ENCODE measurements at places on chromosomes 4 and X.
A peak's percentile ranks its signal among the peaks of the same experiment; 100 is the strongest.

DNA sequence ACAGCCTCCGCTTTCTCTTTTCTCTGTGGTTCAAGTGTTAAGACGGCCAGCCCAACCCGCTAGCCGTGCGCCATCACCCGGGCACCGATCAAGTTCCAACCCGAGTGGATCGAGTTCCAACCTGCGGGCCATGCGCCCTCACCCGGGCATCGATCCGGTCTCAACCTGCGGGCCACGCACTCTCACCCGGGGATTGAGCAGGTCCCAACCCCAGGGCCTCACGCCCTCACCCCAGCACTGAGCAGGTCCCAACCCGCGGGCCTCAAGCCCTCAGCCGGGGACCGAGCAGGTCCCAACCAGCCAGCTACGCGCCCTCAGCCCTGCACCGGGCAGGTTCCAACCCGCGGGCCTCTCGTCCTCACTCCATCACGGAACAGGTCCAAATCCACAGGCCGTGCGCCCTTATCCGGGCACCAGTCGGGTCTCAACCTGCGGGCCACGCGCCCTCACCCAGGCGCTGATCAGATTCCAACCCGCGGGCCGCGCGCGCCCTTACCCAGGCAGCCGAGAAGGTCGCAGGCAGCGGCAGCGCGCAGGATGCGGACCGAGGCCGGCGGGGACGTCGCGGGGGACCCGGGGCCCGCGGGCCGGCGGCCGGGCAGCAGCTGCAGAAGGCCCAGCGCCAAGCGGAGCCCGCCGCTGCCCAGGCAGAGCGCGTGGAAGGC is 443 bp downstream of the GPR143 start:
- no peak for DNase-seq

GRCh38 chr4:66794390-66795034 is 750.8 kb downstream of the CENPC start:
- no peak for DNase-seq

- DNase-seq = no peak
These were observed 10.9 kb downstream of the SH3D19 start for GRCh38 chr4:151314479-151314878.

DNA sequence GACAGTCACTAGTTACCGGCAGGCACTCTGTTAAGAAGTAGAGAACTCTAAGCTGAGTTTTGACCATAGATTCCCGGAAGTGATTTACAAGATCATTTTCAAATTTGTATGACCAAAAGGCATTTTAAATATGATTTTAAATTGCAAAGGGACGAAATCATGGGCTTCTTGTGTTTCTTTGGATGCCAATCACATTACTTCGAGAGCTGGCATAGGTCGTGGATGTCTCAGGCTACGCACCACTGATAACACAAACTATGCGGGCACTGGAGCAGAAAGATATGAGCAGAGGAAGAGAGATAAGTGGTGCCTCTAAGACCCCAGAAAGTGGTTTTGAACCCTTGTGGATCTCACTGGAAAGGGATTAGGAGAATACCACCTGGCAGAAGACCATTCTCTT is 294.2 kb upstream of the FTHL17 start:
- DNase-seq = no peak

DNA sequence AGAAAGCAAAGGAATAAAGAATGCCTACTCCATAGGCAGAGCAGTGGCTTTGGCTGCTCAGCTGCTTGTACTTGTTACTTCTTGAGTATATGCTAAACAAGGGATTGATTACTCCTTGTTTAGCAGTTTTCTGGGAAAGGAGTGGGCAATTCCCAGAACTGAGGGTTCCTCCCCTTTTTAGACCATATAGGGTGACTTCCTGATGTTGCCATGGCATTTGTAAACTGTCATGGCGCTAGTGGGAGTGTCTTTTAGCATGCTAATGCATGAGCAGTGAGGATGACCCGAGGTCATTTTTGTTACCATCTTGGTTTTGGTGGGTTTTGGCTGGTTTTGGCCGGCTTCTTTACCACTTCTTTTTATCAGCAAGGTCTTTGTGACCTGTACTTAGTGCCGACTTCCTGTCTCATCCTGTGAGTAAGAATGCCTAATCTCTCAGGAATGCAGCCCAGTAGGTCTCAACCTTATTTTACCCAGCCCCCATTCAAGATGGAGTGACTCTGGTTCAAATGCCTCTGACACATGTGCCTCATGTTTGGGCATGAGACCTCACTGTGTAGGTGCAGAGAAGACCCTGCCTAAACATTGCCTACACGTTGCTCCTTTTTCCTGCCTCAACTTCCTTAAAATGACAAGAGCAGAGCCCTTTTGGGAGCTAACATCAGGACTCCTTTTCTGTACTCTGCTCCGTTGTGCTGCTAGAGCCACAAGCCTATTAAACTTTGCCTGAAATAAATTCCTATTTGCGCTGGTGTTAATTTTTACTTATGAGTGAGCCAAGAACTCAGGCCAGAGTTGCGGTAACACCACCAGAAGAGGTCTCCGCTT is 21.0 kb upstream of the UBA6 start:
- DNase-seq = peak; percentile 45

DNA sequence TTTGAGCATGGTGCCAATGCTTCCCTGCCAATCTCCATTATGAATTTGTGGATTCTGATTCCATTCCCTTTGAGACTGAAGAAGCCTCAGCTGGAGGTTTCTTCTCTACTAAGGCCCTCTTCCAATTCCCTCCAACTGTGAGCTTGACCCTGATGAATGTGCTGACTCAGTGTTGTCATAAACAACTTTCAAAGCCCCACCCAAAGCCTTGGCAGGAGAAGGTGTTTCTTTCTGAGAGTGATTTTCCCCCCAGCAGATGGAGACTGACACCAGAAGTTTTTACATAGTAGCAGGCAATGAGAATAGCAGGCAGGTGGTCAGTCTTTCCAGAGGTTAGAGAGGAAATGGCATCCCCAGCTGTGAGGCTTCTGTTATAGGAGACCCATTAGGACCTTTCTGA is 53.1 kb downstream of the OCRL start:
- no peak for DNase-seq

DNA sequence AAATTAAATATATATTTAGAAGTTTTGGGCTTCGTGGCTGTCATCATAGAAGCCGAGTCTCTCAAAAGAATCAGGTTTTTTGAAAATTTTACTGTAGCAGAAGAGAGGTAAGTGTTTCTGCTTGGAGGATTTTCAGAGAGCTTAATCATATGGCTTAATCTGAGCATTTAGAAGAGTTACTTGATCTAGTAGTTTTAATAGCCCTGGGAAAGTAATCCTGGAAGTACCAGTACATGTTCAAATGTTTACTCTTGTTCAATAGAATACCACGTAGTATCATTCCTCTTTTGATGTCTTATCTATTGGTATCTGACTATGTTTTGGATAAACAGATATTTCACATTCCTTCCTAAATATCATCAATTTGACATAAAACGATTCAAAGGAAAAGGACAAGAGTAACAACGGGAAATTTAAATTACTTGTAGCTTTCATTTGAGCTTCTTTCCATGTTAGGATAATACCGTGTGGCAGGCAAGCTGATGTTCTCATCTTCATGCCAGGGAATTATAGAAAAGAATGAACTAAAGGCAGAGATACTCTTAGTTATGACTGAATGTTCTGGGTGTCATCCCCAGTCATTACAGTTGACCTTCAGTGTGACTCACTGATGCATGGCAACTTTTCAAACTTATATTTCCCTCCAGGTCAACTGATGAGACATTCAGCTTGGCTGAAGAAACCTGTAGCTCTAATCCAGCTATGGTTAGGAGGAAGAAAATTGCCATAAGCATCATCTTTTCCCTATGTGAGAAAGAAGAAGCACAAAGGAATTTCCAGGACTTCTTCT is 89.8 kb downstream of the FNIP2 start:
- peak; percentile 39 for DNase-seq

DNA sequence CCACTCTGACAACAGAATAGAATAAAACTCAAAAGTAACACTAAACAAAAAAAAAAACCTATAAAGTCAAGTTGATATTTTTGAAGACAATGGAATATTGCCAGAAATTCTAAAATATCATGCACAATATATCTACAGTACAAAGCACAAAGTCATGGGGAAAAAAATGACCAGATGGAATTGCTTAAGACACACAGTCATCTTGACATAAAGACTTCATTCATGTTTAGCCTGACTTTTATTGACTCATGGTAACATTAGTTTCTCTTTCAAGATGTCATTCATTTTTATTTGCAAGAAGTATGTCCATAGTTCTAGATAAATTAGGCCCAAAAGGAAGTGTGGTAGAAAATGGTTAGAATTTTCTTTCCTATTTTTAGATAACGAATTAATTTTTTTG is 259.1 kb downstream of the CAMK2D start:
- DNase-seq = peak; percentile 50

GRCh38 chr4:183670251-183670650 is 11.2 kb downstream of the TRAPPC11 start:
- DNase-seq = no peak

DNA sequence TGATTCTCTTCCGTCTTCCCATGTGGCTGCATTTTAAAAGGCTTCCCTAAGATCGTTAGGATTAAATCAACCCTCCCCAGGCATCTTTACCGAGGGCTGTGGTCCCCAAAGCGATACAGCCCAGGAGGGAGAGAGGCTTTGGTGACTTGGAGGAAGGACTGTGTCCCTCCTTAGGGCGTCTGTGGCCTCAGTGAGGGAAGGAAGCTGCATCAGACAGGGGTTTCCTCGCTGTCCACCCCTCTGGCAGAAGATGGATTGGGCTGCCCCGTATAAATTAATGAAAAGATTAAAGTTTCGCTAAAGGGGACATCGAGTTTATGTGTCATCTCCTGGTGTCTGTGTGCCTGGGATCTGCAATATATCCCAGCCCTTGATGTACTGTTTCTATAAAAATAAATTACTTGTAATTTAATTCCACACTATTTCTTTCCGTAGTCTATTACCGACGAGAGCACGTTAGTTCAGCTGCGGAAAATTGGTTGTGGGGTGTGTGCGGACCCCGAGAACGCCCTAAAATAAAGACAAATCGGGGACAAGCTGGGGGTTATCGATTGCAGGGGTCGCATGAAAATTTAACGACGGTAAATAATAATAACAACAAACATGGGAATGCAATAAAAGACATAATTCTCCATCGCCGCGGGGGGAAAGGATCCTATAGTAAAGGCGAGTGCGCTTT is 6.5 kb downstream of the SHOX start:
- no peak for DNase-seq

- DNase-seq = no peak
These were observed 83.0 kb downstream of the MAMLD1 start for GRCh38 chrX:150446151-150446550.

Measured in fibroblast of skin of abdomen (primary cell).